ENCODE measurements at places on chromosomes 1 and 21.

DNA sequence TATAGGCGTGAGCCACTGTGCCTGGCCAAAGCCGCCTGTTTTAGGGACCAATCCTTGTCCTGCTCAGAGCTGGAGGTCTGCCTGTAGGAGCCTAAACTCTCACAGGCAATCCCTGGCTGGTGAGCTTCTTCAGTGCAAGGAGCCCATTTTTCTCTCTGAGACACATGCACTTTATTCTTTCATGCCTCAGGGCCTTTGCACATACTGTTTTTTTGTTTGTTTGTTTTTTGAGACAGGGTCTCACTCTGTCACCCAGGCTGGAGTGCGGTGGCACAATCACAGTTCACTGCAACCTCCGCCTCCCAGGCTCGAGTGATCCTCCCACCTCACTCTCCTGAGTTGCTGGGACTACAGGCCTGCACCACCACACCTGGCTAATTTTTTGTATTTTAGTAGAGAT is 21.6 kb upstream of the PINK1 start:
- no peak for DNase-seq

GRCh38 chr1:54384918-54385726 is 21.1 kb downstream of the SSBP3 start:
- peak; percentile 69 for DNase-seq

DNA sequence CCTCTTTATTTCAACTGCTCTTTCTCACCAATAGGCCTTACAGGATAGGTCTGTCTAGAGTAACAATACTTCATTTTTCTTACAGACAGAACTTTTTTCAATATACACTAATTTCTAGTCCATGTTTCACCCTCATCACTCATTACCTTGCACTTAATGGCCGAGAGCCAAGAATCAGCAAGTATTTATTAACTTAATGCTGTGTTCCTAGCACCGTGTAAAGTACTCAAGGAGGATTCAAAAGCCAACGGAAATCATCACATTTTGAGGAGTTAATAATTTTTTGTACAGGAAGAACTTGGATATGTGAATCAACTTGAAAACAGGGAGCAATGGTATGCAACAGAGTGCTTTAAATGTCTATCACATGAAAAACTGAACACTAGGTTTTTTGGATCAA is 102.0 kb downstream of the PTPN14 start:
- no peak for DNase-seq

DNA sequence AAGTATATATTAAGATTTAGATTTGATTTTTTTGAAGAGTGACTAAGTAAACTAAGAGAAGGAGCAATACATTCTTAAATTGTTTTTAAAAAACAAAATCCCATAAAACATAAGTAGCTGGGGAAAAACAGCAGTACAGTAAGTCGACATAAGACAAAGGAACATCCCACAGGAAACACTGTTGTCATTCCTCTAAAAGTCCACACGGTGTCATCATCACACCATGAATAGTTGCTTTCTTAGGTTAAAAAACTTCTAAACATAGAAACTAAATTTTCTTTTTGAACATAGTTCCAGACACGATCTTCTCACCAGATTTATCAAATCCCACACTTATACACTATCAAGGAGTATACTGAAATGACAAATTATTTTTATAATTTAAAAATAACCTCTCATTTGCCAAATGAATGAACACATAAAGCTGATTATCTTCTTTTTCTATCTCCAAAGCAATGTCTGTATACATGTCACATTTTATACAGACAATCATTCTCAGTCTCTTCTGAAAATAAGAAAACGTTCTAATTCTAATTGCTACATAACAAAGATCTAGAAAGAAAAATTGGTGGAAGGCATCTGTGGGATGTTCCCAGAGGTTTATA is 15.8 kb downstream of the ODF2L start:
- DNase-seq: peak; percentile 74

DNA sequence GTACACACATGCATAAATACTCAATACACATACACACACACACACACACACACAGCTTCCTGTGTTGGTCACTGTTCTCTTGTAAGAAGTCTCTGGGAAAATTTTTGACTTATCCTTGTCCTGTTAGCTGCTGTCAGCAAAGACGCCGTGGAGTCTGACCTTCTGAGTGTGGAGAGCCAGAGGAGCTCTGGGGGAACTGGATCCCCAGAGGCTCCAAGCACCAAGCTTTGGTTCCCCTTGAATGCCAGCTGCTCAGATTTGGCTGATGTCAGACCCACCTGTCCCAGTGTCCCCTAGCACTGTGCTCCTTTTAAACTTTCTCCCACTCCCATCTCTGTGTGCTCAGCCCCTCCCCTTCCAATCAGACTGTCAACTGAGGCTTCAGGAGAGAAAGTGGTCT is 319.1 kb downstream of the CAMTA1 start:
- no peak for DNase-seq

DNA sequence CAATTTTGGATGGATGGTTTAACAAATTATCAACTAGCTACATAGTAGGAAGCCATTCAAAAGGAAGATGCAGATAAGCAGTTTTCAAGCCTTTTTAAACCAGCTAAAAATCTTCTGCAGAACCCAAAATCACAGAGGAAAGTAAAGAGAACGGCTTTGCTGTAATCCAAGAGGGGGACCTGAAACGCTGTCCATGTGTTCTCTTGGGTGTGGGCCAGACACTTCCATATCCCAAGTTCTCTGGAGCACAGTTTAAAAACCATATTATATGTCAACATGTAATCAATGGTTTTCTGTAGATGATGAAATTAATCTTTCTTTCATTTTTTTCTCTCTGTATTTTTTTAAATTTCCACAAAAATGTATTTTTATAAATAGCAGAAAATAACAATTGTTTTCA is 90.5 kb downstream of the SELENOF start:
- no peak for DNase-seq

- DNase-seq: no peak
Measured at GRCh38 chr1:115702959-115703358, 61.2 kb downstream of the VANGL1 start.

- DNase-seq: no peak
Measured at GRCh38 chr21:34690793-34691175, 22.0 kb downstream of the CLIC6 start.

DNA sequence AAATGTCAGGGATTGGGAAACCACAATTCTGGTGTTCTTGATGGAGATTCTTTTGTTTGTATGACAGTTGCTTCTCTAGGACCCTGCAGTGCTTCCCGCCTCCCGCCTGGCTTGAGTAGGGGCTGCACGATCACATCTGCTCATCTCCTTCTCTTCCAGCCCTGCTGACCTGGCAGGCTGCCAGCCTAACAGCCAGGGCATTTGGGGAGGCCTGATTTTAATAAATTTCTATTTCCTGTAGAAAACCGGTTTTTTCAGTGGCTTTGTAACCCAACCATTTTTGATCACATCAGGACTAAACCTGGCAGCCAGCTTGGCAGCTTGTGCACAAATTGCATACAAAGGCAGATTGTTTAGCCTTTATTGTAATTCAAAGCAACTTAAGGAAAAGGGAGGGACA is 78.9 kb downstream of the UBE2U start:
- peak; percentile 18 for DNase-seq

GRCh38 chr21:32007456-32007855 is 134.6 kb downstream of the HUNK start:
- peak; percentile 92 for DNase-seq

GRCh38 chr1:26384076-26384475 is 11.5 kb upstream of the ZNF683 start:
- DNase-seq: no peak

GRCh38 chr1:244054247-244054923 is 3.3 kb downstream of the ZBTB18 start:
- DNase-seq: no peak

- peak; percentile 100 for DNase-seq
Measured at GRCh38 chr1:59375321-59376220, 78.7 kb downstream of the FGGY start.

DNA sequence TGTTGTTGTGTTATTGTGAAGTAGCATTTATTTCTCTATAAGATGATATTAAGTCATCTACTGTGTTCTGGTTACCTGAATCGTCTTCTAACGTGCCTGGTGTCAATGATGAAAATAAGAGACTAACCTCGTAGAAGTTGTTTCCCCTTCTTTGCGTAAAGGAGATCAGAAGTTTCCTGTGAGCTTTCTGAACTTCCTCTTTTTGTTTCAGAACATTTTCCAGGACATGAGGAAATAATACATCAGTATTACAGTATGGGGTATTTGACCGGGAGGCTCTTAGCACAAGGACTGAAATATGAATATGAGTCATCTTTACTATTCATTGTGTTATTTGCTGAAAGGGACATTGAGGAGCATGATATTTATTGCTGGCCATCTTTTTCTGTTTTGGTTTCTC is 1.3 kb downstream of the ST6GALNAC3 start:
- DNase-seq: peak; percentile 50

- DNase-seq: no peak
Measured at GRCh38 chr21:18030248-18030647, 211.1 kb upstream of the C21orf91 start.

DNA sequence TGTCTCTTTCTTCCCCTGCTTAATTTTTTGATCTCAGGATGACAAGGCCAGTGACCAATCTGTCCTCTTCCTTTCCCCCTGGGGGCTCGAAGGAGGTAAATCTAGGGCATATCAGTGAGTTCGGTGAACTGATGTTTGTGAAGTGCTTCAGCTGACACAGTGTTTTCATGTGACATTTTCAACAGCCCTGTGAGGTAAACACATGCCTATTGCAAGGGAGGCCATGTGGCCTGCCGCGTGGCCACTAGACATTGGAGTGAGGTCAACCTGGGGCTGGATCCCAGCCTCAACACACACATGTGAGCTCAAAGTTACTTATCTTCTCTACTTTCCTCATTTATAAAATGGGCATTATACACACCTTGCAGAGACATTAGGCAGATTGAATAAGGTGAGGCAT is 126.3 kb downstream of the PLPP3 start:
- DNase-seq: no peak

DNA sequence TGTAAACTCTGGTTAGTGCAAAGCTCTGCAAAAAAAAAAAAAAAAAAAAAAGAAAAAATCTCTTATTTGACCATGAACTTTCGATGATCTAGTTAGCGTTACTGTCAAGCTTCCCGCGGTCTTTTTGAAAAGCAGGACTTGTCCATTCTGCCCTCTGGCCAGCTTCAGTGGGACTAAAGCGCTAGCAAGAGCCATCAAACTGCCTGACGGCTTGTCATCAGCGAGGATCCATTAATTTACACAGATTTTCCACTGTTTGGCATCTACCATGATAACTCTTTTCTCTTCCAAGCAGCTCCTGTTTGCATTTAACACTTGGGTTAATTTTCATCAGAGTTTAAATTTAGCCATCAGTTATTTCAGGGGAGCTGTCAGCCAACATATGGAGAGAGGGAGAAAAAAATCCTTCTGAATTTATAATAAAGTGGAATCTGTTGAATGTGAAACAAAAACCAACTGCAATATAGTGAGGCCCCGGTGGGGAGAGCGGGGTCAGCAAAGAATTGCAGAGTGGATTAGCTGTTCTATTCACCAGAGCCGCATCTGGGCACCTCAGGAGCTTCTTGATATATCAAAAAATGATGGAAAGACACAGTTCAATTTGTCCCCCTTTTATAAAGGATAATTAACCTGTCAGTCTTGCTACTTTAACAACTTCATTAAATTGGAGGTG is 298.2 kb downstream of the SPATA17 start:
- no peak for DNase-seq

DNA sequence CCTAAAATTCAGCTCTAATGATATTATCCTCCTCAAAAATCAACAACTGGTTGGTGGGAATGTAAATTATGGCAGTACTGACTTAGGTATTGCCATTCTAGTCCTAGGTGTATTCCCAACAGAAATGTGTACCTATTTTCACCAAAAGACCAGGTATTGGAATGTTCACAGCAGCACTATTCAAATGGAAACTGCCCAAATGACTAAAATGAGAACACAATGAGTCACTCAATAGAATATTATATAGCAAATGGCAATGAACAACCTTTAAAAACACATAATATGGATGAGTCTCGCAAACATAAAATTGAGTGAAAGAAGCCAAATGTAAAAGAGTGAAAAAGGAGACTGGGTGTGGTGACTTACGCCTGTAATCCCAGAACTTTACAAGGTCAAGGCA is 44.9 kb downstream of the GADD45A start:
- DNase-seq: no peak

GRCh38 chr1:8021676-8022266 is 4.3 kb downstream of the ERRFI1 start:
- no peak for DNase-seq

GRCh38 chr1:198918920-198919319 is 280.1 kb downstream of the PTPRC start:
- no peak for DNase-seq

DNA sequence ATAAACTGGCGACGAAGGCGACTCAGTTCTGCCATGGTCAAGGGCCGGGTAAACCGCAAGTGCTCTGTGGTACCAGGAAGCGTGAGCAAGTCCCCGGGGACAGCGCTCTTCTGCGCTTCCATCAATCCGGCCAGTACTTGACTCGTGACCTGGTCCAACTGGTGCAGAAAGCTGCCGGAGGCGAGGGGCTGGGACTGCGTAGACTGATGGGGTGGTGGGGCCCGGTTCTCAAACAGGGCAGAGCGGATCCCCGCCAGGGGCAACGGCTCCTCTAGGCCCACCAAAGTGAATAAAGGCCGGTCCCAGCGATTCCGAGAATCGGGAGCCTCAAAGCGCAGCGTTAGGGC is 852 bp downstream of the KTI12 start:
- DNase-seq: peak; percentile 24

DNA sequence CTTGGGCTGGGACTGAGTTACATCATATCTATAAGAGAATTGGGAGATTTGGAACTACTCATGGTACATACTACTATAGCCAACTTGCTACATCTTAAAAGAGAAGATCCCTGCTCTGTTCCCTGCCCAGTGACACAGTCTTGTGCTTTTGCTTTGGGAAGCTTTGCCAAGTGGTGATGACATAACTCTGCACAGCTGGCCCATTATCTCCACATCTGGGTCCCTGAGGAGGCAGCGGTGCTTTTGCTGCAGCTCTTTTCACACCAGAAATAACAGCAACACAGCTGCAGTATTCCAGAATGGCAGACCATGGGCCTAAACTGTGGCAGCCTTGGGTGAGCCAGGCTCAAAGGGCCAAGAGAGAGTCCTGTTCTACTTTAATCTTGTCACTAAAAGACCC is 296.0 kb downstream of the HHAT start:
- DNase-seq: no peak

GRCh38 chr1:219988818-219989217 is 57.5 kb downstream of the EPRS1 start:
- DNase-seq: no peak

GRCh38 chr1:58664881-58665280 is 35.0 kb downstream of the MYSM1 start:
- no peak for DNase-seq

All from fibroblast of skin of abdomen (primary cell).